ENCODE measurements at places on chromosomes 2 and 18.

- DNase-seq: no peak
Measured at GRCh38 chr2:158777077-158777476, 18.0 kb upstream of the DAPL1 start.

DNA sequence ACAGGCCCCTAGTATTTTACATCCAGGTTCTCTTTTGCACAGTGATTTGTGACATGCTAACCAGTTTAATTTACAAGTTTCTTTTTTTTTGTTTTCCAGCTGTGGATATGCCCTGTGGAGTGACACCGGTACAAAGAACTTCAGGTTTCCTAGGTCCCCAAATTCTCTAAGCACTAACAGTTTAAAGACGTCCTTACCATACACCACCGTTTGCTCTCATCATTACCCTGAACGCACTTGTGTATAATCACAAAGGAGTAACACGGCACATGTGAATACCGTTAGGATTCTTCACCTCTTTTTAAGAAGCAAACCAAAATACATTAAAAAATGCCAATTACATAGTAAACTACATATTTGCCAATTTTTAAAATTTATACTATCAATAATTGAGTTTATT is 853 bp downstream of the LANCL1 start:
- DNase-seq: no peak

- DNase-seq: no peak
Measured at GRCh38 chr18:61948281-61948741, 55.5 kb upstream of the RNF152 start.

GRCh38 chr18:27719680-27720079 is 457.2 kb downstream of the CDH2 start:
- no peak for DNase-seq

DNA sequence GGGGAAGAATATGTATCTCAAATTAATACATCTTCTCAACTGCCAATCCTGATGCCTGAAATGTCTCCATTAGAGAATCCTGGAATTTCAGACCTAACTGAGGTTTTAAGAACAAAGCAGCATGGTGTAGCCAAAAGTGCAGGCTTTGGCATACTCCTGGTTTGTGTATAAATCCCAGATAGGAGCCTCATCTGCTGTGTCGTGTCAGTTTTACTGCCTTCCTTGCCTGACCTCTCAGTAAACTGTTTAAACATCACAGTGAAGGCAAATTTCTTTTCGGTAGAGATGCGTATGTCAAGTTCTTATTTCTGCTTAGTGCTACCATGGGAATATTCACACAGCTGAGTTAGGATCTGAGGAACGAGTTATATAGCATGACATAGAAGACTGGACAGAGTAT is 7.3 kb downstream of the SCG2 start:
- no peak for DNase-seq

GRCh38 chr2:149278872-149279264 is 51.5 kb upstream of the LYPD6 start:
- no peak for DNase-seq

DNA sequence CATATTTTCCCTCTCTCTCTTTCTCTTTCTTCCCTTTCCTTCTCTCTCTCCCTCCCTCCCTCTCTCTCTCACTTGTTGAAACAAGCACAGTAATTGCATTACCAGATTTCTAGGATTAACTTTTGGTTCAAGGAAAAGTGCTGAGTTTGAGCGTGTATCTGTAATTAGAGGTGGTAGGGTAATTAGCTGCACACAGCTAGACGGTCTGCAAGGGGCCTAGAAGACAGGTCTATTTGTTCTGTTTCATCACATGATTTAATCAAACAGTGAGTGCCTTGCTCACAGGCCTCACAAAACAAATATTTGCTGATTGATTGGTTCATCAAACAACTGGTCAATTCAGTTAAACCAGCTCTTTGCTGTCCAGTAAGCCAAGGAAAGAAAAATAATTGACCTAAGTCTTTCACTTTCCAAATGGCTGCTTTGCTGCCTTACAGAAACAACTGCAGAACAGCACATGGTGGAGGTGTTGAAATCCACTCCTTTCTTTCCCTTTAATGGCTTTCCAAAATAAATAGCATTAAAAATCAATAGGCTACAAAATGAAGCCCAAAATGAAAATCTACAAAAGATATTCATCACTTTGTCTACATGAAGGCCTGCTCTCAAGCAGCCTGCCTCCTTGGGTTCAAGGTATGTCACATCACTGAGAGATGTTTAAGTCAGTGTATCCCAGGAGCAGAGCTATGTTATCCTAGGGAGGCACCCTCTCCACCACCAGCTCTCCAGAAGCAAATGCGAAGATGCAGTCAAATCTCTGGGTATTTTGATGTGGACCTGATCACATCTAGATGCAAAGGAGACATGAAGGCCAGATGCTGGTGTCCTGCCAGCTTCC is 264.4 kb upstream of the SIX2 start:
- no peak for DNase-seq

DNA sequence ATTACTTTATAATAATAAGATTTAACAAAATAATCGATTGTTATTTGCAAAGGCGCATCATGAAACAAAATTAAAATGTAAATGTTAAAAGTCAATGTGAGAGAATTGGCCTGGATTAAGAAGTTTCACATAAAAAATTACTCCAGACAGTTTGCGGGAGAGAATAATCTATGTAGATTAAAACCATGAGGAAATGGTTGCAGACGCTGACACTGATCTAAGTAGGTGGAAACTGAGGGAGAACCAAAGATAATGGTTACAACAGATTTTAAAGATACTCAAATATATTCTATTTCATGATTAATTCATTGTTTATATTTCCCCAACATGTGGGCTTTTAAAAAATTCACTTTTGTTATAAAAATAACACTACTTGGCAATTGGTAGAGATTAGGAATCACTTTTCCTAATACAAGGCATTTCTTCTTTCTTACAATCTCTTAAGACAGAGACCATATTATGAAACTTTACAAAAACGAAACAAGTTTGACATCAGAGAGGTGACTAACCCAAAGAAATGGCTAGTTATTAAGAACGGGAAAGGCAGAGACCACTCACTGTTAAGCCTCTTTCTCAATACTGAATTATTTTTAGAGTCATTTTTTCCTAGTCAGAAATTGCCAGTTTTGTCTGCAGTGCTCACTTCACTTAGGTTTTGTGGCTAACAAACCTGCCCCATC is 1.6 kb downstream of the KANSL1L start:
- DNase-seq: peak; percentile 15

GRCh38 chr18:8319798-8320489 is 289.3 kb upstream of the RAB12 start:
- DNase-seq: no peak

DNA sequence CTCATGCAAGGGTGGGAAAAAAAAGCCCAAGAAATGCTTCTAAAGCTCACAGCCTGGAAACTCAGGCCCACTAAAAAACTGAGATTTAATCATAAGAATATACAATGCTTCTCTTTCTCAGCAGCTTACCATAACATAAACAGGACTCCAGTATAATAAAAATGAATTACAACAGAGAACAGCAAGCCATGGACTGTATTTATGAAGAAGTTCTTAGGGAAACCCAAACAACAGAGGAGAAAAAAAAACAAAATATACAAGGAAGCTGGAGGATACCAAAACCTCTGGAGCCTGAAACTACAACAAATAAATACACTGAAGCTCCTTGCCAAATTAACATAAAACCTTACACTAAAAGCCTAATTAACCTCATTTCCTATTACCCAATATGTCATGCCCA is 187.8 kb downstream of the RDH14 start:
- DNase-seq: no peak

DNA sequence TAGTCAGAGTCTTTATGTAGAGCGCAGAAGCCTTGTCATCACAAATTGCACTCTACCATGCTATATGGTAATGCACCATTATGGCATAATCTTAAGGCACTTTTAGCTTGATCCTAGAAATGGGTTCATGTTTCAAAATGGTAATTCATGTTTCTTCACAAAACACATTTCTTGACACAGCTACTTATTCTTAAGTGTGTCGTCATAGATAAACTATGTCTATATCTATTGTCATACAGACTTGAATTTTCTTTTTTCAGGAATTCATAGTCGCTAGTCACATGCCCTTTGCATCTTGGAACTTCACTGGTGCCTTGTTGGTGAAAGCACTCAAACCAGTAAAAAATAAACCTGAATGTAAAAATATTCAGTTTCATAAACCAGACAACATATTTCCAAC is 1578.2 kb downstream of the LRP1B start:
- no peak for DNase-seq

DNA sequence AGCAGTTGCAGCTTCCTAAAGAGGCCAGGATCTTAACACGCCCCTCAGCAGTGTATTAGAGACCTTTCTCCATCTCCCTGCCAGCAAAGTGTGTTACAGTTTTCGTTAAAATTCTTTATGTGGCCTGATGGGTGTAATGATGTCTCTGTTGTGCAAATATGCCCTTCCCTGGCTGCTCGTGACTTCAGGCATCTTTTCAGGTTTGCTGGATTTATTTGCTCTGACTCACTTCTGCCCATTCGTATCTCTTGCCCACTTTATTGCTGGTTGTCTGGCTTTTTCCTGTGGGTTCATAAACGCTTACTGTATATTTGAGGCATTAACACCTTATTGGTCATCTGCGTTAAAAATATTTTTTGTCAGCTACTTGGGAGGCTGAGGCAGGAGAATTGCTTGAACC is 134.5 kb downstream of the ASB1 start:
- DNase-seq: no peak

GRCh38 chr2:95158891-95159619 is 593 bp downstream of the ZNF514 start:
- no peak for DNase-seq

- DNase-seq: no peak
Measured at GRCh38 chr18:22483407-22483806, 65.7 kb upstream of the CTAGE1 start.

DNA sequence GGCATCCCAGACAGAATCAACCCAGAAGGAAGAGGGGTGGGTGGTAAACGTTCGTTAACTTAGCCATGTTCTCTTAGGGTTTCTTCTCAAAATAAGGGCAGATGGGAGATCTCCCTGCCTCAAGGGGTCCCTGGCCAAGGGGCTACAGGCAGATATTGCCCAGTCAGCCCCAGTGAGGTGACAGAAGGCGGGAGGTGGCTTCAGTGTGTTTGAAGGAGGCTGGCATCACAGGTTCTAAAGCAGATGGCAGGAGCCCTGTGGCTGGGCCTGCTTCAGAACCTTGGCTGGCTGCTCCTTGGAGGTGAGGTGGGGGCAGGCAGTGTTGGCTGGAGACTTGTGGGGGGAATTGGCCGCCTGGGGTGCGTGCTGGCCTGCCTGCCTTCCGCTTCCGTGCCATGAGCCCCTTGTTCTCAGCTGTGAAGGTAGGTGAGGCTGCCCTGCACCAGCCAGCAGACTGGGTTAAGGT is 23.5 kb downstream of the HPCAL1 start:
- DNase-seq: no peak

DNA sequence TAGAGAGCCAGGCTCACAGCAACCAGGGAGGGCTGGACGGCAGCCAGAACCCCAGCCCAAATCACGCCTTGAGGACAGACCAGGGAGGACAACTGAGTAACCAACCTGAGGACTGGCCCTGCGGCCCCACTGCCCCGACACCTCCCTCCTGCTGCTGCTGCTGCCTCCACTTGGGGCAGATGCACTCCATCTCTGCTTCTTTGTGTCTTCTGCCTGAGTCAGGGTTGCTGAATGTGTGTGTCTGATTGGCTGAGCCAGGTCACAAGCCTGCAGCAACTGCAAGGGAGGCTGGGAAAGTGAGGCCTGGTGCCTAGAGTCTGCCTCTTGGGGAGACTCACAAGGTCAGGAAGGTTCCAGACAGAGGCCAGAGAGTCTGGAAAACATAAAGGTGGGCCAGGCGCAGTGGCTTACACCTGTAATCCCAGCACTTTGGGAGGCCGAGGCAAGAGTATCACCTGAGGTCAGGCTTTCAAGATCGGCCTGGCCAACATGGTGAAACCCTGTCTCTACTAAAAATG is 83.4 kb downstream of the ZFP36L2 start:
- DNase-seq: peak; percentile 54

DNA sequence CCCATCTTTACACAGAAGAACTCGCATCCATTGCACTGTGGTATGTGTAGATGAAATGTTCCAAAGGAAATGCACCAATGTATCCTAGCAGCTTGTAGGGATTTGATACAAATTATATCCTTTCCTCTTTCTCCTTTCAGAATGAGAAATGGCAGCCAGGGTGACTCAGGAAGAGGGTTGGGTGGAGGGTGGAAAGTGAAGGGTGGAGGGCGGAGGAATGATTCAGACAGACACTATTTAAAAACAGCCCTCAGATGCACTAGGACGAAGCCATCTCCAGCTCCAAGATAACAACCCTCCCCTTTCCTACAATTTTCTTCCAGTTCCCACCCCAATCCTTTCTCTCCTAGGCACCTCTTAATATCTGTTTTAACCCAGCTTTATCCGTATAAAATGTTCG is 96.2 kb upstream of the STK39 start:
- no peak for DNase-seq

DNA sequence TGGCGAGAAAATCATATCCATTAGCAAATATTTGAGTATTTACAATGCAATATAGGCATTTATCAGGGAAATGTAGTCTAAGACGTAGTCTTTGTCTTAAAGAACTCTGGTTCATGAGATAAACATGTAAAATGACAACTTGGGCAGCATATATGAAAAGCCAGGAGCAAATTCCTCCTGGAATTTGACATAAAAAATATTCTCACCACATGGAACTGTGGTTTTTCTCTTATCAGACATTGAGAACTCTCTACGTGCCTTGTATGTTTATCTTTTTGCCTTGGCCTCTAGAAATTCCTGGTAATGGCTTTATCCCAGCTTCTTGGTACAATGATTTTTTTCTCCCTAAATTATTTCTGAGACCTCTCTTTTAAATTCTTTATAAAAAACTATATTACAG is 2.8 kb downstream of the MAPK4 start:
- DNase-seq: no peak

GRCh38 chr2:172119089-172119488 is 16.4 kb upstream of the DLX2 start:
- no peak for DNase-seq

DNA sequence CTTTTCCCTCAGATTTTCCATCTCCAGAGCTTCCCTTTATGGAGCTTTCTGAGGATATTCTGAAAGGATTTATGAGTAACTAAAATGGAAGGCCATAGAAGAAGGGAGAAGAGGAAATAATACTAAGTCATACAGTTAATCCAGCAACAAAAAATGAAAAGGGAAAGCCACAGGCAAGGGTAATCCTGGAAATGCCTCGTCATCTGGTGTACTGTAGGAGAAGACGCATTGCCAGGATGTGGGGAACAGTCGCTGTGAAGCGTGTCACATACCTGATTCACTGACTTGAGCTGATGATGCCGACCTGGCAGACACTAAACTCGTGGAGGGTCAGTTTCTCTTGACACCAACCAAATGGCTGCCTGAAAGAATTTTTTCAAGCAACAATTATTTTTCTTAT is 34.7 kb upstream of the ALPP start:
- DNase-seq: no peak

DNA sequence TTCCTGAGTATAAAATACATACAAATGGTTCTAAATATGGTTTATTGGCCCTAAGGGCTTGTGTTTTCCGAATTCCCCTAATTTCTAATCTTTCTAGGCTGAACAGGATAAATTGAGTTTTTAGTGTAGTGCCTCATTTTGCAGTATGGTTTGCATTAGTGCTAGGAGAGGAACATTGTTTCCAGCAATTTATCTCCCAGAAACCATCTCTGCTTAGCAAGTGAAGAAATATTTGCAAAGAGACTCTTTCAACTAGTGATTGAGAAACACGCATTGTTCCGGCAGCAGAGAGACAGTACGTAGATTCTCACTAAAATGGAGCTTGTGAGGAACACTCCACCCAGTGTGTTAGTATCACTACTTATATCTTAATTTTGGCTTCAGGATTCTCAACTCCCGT is 177.8 kb upstream of the EPAS1 start:
- no peak for DNase-seq

Data from CD4-positive, alpha-beta T cell treated with Interleukin-10 for 1 hour (primary cell).